Stimulated activated CD4-positive, alpha-beta T cell treated with anti-CD3 and anti-CD28 coated beads, Interleukin-15, amount 100 ng/mL, for 48 hours (primary cell): ENCODE measurements at places on chromosomes 11 and 22.
A peak's percentile ranks its signal among the peaks of the same experiment; 100 is the strongest.

DNA sequence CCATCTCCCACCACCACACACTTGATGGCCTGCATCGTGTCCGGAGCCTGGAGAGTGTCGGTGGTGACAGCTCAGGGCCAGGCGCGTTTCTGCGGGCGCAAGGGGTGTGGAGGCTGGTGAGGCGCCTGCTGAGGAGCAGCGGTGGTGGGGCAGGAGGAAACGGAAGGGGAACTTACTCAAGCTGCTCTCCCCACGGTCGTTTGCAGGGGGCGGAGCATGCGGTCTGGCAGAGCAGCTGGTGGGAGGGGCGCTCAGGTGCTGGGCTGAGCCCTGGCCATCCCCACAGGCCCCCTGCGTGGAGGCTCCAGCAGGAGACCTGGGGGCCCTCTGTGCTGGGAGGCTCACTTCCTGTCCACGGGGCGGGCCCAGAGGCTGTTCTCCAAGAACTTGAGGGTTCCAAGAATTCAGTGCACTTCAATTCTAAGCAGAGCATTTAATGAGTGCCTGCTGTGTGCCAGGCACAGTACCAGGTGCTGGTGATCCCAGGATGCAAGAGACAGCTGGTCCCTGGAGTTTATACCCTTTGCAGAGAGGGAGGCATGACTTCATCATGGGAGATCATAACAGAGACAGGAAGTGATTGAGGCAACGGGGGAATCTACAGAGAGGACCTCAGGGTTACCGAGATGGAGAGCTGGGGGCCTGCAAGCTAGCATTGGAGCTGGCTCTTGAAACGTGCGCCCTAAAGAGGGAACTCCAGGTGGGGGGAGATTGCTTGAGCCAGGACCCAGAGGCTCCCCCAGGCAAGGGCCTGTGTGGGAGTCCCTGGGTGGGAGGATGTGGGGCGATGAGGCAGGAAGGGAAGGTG is at the start of gene RAC2:
RAC2 (minus strand) TSS at position 156 of the 808 bp plus-strand sequence; CDS start at position 35, 121 bp downstream.
- DNase-seq: peak; percentile 86

DNA sequence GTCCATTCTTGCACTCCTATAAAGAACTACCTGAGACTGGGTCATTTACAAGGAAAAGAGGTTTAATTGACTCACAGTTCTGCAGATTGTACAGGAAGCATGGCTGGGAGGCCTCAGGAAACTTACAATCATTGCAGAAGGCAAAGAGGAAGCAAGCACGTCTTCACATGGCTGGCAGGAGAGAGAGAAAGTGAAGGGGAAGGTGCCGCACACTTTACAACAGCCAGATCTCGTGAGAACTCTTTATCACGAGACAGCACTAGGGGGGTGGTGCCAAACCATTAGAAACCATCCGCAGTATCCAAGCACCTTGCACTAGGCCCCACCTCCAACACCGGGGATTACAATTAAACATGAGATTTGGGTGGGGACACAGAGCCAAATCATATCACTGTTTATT is 19.4 kb upstream of the POLA2 start:
- DNase-seq: no peak

DNA sequence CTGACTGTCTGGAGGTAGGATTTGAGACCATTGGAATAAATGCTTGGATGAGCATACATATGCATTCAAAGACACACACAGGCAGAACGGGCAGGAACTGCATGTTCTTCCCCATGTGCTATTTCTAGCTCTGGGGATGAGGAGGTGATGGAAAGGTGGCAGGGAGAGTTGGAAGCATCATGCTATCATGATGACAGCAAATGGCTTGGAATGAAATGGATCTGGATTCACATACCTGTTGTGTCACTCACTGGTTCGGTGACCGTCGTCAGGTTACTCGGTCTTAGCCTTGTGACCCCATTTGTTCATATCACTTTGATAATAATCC is 627.9 kb upstream of the KIRREL3 start:
- no peak for DNase-seq

DNA sequence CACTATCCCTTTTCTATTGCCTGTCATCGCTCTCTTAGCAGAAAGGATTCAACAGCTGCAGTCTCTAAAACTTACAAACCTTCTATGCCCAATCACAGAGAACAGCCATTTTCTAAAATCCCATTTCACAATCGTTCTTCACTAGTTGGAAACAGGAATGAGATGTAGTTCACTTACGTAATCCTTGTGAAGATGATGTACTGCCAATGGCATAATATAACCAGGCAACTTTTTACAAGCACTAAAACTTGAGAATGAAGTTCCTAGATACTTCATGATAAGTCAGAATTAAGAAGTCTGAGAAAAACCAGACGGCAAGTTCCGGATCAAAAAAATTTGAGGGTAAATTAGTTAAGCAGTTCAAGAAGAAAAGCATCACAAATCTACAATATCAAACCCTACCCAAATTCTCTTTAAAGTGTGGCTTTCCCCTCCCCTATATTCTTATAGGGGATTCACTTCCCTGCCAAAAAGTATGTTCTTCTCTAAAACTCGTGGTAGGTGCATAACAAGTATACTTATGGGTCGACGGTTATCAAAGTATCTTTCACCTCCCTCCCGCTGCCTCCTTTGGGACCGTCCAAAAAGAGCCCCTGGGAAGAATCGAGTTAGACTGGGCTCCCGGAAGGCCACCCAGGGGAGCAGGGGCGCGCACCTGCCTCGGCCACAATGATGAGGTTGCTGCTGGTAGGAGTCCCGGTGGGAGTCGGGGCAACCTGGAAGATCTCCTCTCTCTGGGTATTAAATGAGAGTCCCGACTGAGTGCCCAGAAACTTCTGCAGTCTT is 666 bp downstream of the MSANTD4 start:
- DNase-seq: no peak

DNA sequence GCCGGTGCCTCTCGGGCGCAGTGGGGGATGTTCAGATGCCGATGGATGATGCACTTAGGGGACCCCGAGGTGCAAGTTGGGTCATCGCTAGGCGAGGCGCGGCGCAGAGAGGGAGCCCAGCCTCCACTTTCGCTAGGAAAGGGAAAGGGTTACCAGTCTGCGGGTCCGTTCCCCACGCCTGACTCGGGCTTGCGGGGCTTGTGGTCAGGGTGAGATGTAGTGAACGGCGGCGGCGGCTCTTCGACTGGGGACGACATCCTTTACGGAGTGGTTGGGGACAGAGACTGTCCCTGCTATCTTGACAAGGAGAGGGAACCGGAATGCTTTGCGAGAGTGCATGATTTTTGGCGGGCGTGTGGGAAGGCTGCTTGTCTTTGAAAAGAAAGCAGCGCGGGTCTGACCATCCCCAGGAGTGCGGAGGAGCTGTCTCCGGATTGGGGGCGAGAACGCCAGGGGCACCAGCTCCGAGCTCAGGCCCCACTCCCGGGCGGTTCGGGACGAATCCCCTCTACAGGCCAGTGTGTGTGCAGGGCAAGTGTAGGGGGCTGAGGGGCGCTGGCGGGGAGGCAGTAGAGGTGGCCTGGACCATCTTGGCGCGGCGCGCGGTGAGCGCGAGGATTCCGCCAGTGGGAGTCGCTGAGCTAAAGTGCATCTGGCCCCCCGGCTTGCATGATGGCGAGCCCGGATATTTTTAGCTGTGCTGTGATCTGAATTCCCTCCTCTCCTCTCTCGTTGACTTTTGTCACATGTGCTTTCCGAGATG is 1.1 kb downstream of the FAT3 start:
- DNase-seq: no peak

DNA sequence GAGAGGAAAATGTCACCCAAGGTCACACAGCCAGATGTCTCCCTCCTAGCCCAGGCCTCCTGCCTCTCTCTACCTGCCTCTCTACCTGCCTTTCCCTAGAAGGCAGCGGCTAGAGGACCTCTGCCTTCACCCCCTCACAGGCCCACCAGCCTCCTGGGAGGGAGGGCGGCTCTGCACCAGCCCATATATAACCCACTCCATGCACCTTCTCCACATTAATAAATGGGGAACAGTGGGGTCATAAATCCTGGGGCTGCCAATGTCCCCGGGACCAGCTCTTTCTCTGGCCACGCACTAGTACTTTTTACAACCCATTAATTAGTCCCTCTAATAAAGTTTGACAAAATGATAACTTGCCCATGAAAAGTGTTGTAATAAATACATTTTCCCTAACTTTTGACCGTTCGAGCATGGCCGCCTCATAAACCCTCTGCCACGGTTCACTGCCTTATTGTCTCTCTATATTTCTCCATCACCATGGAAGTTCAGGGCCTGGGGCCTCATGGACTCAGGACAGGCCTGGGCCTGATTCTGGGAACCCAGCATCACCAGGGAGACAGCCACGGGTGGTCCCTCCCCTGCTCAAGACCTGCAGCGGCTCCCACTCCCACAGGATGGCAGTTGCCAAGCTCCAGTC is 102.1 kb downstream of the MN1 start:
- no peak for DNase-seq

GRCh38 chr22:37068859-37069258 is 17.3 kb downstream of the KCTD17 start:
- no peak for DNase-seq

DNA sequence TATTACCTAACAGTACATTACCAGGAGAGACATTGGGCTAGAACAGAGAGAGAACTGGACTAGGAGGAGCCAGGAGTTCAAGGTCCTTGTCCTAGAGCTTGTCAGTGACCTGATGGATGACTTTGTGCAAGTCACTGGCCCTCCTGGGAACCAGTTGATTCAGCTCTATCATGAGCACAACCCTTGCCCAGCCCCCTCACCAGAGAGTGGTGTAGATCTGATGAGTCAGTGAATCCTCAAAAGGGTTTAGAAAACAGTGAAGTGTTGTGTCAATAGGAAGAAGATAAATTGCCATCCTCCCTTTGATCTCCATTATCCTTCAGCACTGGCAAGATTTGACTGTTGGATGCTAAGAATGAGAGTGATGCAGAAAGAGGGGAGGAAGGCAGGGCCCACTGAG is 24.3 kb downstream of the NEU3 start:
- DNase-seq: no peak

DNA sequence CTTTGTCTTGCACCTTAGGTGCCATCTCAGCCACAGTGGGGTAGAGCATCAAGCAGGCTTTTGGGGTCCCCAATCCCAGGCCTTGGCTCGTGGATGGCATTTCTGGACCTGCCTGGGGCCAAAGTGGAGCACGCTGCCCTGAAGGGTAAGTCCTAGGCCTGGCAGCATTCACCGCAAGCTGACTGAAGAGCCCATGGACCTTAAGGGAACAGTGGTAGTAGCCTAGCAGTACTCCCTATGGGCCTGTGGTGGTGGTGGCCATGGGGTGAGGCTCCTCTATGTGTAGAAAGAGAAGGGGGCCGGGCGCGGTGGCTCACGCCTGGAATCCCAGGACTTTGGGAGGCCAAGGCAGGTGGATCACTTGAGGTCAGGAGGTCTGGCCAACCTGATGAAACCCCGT is 36.9 kb downstream of the PIWIL3 start:
- no peak for DNase-seq

DNA sequence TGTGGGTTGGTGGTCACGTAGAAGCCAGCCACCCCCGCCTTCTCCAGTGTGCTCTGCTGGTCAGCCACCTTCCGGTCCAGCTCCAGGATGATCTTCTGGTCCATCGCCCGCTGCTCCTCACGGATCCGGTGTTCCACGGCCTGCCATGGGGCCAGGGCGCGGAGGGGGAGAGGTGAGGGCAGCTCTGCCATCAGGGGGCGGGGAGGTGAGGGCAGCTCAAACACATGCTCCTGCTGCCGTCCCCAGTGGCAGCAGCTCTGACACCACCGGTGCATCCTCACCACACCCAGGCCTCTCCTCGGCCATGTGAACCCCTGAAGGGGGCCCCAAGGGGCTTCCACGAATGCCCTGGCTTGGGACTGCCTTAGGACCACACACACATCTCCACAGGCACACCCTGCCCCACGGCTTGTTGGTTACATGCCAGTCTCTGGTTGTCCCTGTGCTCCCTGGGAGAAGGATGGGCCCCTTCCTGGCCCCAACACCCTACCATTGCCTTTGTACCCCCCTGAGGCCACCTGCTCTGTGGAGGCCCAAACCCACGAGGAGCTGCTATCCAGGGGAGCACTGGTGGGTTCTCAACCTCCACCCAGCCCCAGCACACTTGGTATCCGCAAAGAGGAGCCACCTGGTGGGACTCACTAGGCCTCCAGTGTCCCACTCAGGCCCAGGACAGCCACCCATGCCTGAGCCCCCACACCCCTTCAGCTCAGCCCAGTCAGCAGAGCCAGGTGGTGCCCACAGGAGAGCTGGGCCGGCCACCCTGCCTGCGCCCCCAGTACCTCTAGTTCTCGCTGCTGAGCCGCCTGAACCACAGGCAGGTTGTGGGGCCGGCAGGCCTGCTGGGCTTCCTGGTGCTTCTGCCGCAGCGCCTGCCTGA is 4.3 kb downstream of the DGCR6L start:
- no peak for DNase-seq

DNA sequence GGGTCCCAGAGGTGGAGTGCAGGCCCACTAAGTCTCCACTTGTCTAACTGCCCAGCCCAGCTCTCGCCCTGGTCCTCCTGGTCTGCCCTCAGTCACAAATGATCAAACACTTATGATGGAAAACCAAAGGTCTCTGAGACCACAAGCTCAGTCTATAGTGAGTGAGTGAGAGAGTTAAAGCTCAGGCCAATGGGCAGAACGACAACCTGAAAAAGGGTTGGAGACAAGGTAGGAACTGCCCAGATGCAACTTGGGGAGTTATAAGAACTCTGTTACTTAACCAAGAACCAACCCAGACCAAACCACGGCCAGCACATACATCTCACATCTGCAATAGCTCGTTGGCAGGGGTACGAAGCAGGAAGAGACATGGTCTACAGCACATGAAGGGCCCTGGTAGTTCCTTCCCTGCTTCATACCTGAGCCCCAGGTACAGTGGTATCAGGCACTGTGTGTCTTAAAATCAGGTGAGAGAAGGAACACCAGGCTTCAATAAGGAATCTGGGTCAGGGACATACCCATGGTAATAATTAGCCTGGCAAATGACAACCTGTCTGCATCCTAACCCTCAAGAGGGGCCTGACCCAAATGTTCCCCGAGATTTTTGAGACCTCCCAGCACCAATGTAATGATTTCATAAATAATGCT is 35.7 kb downstream of the SERPIND1 start:
- DNase-seq: no peak

DNA sequence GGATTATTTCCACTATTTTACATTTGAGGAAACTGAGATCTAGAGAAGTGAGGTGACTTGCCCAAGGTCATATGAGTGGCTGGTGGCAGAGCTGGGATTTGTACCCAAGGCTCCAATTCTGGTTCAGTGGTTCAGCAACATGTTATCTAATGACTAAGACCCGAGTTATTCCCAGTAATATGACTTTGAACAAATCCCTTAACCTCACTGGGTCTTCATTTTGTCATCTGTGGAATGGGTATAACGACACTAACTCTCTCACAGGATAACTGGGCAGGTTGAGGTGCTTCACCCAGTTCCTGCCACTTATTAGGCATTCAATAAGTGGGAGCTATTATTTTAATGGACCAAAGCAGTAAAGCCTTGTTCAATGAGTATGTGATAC is 489 bp upstream of the OR2AT4 start:
- no peak for DNase-seq

DNA sequence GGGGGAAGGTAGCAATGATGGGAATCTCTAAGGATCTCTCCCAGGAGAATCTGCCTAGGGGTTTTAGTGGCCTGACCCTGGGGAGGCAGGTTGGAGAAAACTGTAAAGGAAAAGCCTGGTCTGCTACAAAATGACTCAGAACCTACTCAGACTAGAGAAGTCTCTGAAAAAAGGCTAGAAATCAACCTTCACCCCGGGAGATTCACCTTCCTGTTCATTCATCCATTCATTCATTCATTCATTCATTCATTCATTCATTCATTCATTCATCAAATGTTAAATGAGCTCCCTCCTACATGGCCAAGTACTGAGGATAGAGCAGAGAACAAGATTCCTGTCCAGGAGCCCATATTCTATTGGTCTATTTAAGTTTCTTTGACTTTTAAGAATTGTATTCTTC is 8.9 kb upstream of the ANKK1 start:
- DNase-seq: no peak
